ENCODE measurements at places on chromosomes 6 and 20. TPM values are rescaled to one million over a fixed set of nuclear protein-coding genes. Genes with fewer than 3 reads are reported as not detected.

DNA sequence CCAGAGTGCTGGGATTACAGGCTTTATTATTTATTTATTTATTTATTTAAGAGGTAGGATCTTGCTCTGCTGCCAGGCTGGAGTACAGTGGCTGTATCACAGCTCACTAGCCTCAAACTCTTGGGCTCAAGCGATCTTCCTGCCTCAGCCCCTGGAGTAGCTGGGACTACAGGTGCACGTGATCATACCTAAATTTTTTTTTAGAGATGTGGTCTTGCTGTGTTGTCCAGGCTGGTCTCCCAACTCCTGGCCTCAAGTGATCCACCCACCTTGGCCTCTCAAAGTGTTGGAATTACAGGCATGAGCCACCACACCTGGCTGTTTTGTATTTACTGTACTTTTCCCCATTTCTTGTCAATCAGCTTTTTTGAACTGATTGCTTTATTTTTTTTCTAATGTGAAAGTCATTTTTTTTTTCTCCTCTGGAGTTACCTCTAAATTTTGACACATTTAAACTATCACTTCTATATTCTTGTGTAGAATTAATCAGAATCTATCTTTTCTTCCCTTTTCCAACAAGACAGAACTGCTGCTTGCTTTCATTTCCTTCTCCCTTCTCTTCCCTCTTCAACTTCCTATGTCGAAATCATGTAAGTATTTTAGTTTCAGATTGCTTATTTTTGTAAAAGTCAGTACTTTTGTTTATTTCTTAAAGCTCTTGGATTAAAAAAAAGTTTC, 12.0 kb downstream of the PANK2 start:
- no peak for DNase-seq

GRCh38 chr6:18213439-18213838, 50.9 kb downstream of the DEK start:
- DNase-seq = no peak

The SLC22A2 gene
- total RNA-seq = not detected

The SLC22A3 gene
- total RNA-seq = 5.2 TPM

GRCh38 chr20:25675161-25675560, 21.5 kb downstream of the ZNF337 start:
- no peak for DNase-seq

The SH3BGRL2 gene
- 10.3 TPM for total RNA-seq

The SIGLEC1 gene
- 12.4 TPM for total RNA-seq

The FLRT3 gene
- 2.4 TPM for total RNA-seq

DNA sequence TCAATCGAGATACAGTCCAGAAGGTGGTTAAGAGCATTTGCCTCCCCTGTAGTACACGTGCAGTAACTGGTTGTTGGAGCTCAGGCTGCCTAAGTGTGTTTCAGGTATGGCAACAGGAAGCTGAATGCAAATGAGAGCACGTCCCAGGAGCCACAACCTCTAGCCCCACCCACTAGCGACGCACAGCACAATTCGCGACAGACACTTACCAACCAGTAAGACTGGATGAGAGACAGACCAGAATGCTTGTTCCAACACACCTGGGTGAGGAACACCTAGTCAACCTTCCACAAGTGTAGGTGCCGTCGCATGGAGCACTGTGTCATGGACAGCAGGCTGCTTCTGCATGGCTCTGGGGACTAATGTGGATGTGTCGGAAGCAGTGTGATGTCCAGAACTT, 7.2 kb upstream of the SERPINB1 start:
- no peak for DNase-seq

GRCh38 chr20:635028-635892, 17.7 kb downstream of the SRXN1 start:
- DNase-seq = no peak

GRCh38 chr6:40511884-40512283, 75.3 kb downstream of the LRFN2 start:
- DNase-seq = no peak

GRCh38 chr6:43919774-43920173, 149.8 kb downstream of the VEGFA start:
- DNase-seq = no peak

The SPATS1 gene
- not detected for total RNA-seq

The CD109 gene
- 26.4 TPM for total RNA-seq

- no peak for DNase-seq
Observed at GRCh38 chr20:25207149-25207959, 11.8 kb downstream of the ENTPD6 start.

The SMLR1 gene
- not detected for total RNA-seq

DNA sequence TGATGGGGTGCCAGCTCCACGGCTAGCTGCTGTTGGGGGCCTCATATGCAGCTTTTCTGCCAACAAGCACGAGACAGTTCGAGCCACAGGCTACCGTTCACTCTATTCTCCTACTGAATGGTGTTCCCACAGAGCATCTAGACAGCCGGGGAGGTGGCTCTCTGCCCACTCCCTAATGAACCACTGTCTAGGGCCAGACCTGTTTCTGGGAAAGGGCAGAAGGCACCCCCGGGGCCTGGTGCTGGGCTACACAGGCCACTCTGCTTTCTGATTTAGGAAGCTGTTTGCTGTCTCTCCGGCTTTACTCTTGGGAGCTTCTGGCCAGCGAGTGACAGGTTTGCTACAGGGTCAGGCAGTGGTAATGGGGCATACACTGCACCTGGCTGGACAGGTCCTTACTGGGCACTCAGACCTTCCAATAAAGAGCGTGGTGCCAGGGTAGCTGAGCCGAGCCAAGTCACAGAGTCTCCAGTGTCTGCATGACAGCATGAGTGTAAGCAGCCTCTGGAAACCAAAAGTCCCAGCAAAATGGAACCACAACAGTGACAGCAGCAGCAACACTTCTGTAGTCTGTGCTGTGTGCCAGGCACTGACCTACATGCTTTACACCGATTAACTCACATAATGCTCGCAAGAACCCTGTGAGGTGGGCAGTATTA, 8.4 kb downstream of the CCDC167 start:
- DNase-seq = no peak

DNA sequence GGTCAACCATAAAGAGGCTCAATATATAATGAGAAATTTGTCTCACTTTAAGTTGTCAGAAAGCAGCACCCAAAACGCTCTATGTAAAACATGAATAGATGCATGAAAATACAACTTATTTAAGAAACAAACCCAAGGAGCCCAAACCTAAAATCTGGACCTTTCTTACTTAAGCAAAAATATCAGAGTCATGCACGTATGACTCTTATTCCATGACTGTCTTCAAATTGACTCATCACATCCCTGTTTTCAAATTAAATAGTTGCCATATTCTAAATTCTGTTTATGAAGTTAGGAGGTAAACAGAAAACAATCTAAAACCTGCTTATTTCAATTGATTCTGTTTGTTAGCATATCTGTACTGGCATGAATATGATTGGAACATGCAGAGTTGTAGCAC, 42.1 kb downstream of the ANKRD6 start:
- no peak for DNase-seq

GRCh38 chr20:6467562-6467961, 299.9 kb upstream of the BMP2 start:
- DNase-seq = no peak

GRCh38 chr20:60837173-60837770, 414.8 kb upstream of the CDH4 start:
- no peak for DNase-seq

The HLA-DOA gene
- 3.0 TPM for total RNA-seq

DNA sequence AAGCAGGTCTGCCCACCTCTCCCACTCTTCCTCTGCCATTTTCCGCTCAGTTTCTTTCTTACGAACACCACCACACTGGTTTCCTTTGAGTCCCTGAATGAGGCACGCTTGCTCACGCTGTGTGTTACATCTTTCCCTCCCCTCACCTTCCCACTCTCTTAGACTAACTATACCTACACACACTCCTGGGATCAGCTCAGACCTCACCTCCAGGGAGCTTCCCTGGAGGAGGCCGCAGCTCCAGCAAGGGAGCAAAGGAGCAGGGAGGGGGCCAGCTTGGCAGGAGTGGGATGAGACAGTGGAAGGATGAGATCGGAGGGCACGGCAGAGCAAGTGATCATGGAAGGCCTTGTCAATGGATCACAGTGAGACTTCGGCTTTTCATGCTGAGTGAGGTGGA, 28.3 kb upstream of the B4GALT5 start:
- no peak for DNase-seq

- no peak for DNase-seq
Observed at GRCh38 chr20:48801197-48801596, 26.6 kb downstream of the PREX1 start.

GRCh38 chr6:159349915-159350314, 180.7 kb downstream of the FNDC1 start:
- no peak for DNase-seq

GRCh38 chr6:113888493-113888892, 31.3 kb downstream of the MARCKS start:
- DNase-seq = no peak

The TMEM14C gene
- total RNA-seq = 108 TPM

The LY6G6F gene
- total RNA-seq = not detected

The OTOR gene
- not detected for total RNA-seq

The CD40 gene
- total RNA-seq = 11.1 TPM

DNA sequence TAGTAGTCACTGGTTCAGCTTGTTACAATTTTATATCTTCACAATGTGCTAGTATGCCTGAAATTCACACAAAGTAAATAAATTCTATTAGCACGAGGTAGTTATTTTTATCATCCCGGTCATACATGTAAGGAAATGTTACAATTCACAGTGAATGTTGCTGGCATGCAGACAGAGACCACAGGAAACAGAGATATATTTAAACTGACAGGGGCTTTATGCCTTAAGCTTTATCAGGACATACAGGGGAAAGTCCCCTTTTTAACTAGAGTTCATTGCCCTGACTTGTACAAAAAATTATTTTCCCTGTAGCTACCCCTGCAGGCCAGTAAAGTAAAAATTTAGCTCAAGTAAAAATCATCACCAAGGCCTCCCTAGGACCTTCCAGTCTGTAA, 712.0 kb upstream of the NRSN1 start:
- no peak for DNase-seq

GRCh38 chr20:50462093-50462690, 48.0 kb upstream of the PTPN1 start:
- no peak for DNase-seq

DNA sequence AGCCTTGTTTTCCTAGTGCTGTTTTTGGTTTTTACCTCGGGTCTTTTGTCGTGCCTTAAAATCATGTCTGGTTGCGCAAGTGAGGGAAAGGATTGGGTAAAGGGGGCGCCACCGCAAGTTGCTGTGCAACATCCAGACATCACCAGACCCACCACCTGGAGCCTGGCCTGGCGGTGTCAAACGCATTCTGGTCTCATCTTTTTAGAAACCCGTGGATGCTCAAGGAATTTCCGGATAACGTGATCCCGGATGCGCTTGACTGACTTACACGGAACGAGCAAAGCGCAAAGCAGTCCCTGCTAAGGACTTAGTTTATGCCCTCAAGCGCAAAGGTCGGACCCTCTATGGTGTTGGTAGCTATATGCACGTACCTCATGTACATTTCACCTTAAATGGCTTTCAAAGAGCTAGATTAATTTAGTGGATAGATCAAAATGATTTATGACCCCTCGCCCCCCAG, 105.2 kb downstream of the OR2B2 start:
- no peak for DNase-seq

GRCh38 chr20:1337441-1337840, 8.5 kb upstream of the SDCBP2 start:
- no peak for DNase-seq

The CYP21A2 gene
- 10.3 TPM for total RNA-seq

The MRAP2 gene
- 1.2 TPM for total RNA-seq

Data from left cardiac atrium (tissue), 4 donors.